ENCODE measurements at places on chromosomes 3 and 15. TPM values are rescaled to one million over a fixed set of nuclear protein-coding genes. Genes with fewer than 3 reads are reported as not detected.
A peak's percentile ranks its signal among the peaks of the same experiment; 100 is the strongest.

DNA sequence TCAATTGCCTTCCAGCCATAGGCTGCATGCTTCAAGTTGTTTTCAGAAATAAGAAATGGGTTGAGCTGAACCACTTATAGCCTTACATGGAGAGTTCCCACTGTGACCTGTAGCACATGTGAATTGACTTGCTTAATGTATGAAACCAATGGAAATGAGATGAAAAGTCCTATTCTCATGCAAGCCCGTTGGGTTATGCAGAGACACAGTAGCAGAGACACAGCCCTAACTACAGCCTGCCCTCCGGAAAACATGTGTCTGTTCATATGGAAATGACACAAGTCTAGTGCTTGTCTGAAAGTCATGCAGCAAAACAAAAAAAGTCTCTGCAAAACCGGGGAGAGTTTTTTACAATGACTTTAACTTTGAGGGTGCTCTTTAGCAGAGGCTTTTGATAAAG, 14.5 kb downstream of the HIGD2B start:
- DNase-seq, result no peak

DNA sequence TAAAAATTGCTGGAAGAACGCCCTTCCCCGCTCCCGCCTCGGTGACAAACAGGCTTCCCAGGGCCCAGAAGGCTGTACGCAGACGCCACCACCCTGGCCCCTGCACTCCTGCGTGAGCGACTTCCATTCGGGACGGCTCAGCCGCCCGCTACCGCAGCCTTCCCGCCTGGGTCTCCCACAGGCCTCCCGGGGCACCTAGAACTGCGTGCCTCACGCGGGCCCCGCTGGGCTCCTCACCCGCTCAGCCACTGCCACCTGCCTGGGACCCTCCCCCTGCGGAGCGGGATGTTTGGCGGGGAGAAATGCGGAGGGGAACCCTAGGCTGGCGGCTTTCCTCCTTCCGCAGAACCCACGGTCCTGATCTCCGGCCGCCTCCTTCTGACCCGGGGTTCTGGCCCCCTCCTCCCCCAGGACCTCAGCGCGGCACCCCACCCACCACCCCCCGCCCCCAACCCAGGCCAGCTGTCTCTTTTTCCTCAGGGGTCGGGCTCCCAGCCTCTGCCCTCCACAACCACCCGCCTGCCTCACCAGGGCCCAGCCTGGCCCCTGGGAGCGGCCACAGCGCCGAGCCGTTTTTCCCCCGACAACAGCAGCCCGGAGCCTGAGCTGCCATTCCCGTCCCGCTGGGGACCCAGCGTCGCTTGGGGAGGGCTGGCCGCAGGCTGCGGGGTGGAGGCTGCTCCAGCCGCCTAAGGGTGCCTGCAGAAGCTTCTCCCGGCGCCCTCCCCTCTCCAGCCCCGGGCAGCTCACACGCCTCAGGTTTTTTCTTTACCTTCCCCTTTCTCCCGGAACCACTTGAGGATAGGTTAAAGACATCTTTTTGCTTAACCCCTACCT, 27.6 kb upstream of the RAB7A start:
- no peak for DNase-seq

DNA sequence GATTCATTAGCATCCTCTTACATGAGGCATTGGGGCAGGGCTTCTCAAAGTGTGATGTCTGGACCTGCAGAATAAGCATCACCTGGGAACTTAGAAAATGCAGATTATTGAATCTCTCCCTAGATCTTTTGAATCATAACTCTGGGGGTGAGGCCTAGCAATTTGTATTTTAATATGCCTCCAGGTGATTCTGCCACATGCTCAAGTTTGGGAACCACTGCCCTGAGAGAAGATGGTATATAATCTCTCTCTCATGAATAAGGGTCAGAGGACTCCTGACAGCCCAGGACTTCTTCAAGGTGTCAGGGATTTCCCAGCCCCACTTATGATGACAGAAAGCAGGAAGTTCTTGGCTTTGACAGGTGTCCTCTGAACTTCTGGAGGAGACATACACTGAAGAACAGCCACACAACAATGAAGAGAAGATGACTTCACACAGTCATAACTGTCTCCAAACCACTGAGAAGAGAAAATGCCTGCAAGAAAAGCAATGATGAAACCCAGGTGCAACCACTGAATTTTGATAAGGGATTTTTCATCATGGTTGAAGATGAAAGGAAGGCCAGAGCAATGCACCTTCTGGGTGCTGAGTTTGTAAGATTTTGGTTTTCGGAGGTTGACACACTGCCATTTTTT, 211.9 kb upstream of the MRPL3 start:
- no peak for DNase-seq

- DNase-seq, result no peak
These were observed 248.3 kb downstream of the SLCO3A1 start for GRCh38 chr15:92101708-92102394.

- no peak for DNase-seq
These were observed 28.7 kb downstream of the RPSA start for GRCh38 chr3:39435006-39435748.

- DNase-seq, result peak; percentile 60
These were observed 68.7 kb downstream of the AAGAB start for GRCh38 chr15:67185621-67186225.

DNA sequence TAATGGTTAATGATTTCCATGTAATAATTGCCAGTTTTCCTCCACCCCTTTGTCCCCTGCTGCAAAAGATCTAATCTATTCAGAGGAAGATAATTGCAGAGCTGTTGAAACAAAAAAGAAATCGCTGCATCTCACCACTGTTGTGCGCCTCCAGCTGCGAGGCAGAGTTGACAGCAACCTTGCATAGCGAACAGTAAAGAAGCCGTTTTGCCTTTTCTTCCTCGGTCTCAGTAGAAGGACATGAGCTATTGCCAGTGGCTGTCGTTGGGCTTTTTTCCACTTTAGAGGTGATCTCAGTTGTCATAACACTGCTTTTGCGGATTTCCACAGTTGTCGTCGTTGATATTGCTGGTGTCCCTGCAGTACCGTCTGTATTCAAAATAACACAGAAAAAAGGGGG, 314.2 kb downstream of the ZNF385D start:
- DNase-seq, result no peak

DNA sequence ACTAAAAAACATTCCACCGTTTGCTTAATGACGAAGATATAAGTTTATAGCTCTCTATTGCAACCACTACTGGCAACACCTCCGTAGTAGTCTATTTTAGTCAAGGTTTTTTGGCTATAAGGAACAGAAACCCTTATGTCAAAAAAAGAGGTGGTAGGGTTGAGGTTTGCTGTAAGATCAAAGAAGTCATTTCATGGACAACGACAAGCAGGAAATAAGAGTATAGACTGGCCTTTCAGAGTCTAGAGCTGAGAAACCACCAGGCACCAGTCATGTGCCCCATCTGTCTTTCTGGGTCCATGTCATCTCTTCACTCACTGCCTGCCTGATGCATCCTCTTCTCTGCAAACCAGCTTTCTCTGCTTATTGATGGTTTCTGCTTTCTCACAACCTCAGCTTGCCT, 42.7 kb downstream of the THBS1 start:
- DNase-seq, result no peak

GRCh38 chr3:71064291-71064955, 519.1 kb downstream of the FOXP1 start:
- DNase-seq, result peak; percentile 74

DNA sequence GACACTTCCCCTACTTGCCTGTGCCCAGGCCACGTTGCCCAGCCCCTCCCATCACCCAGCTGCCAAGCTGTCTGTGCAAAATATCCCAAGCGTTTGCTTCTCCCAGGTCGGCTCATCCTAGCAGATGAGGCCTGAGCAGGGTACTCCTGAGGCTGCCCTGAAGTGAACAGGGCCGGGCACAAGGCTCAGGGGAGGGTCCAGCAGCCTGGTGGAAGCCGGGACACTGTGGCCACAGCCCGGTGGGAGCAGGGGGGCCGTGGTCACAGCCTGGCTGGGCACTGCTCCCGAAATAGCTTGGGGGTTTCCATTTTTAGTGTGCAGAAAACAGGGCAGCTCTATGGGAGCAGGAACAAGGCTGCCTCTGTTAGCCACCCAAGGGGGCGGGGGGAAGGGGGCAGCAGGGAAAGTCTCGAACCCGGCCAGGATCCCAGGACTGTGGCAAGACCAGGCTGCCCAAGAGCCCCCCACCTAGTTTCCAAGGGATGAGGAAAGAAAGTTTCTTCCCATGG, 3.4 kb downstream of the PLXNB1 start:
- DNase-seq, result no peak

GRCh38 chr3:157405457-157405856, 31.2 kb upstream of the PTX3 start:
- DNase-seq, result peak; percentile 47

UPK1B gene
- polyA plus RNA-seq, result not detected

PLSCR2 gene
- not detected for polyA plus RNA-seq

Data from fibroblast of lung (primary cell).